ENCODE measurements at places on chromosomes 2 and 18. TPM values are rescaled to one million over a fixed set of nuclear protein-coding genes. Genes with fewer than 3 reads are reported as not detected.

GRCh38 chr2:176123411-176124109 is 1.0 kb downstream of the HOXD9 start:
- DNase-seq, result no peak

DSC2 gene
- polyA plus RNA-seq, result 65.2 TPM

FSHR gene
- polyA plus RNA-seq, result not detected

AQP12A gene
- 5.0 TPM for polyA plus RNA-seq

ARHGAP25 gene
- polyA plus RNA-seq, result 3.5 TPM

CENPA gene
- 4.7 TPM for polyA plus RNA-seq

LIPG gene
- 32.9 TPM for polyA plus RNA-seq

DNA sequence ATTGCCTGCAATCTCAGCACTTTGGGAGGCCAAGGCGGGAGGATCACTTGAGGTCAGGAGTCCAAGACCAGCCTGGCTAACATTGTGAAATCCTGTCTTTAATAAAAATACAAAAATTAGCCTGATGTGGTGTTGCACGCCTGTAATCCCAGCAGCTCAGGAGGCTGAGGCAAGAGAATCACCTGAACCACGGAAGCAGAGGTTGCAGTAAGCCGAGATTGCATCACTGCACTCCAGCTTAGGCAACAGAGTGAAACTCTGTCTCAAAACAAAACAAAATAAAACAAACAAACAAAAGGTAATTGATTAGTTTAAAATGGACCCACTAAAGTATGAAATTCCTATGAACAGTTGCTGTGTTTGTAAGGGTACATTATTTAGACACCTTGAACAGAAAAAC is 39.8 kb downstream of the CDH7 start:
- DNase-seq, result no peak

DNA sequence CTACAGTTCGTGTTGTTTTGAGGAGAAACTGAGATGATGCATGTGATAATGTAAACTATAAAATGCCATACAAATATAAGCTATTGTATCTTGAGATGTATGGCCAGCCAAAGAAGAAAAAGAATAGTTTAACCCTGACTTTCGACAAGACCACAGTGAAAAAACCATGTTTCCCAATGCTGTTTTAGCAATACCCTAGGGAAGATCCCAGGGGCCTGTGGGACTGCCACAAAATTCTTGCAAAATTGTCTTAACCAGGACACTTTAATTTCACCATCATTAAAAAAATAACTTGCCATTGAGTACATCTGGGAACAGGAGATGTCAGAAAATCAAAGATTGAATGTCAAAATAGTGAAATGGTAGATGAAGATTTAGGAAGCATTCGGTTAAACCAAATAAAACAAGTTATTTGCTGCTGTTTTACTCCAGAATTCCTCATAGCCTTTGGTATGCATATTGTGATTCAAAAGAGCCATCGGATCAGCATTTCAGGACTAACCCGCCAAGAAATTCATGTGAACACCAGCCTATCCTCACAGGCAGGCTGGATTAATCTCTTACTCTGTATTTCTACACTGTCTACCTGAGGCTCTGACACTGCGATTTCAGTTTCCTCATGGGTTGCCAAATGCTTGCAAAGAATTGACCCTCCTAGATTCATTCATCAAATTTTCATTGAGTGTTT is 49.0 kb upstream of the SP3 start:
- no peak for DNase-seq

MAP3K20 gene
- 31.7 TPM for polyA plus RNA-seq

DNA sequence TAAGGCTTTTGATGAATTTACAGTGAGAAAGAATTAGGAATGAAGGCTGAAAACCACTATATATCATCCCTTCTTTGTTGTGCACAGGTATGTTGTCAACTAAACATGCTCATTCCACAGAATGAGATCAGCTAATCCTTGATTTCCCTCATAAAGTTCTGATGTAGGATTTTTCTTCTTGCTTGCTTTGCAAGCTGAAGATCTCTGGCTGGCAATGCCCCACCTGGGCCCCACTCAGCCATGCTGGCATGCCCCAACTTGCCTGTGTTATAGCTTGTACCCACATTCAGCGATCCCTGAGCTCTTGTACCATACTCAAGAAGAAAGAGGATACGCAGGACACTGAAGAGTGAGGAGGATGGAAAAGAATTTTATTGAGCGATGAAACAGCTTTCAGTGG is 18.0 kb upstream of the SERPINB11 start:
- no peak for DNase-seq

EHD3 gene
- 3.9 TPM for polyA plus RNA-seq

SCYGR4 gene
- 0.03 TPM for polyA plus RNA-seq

- DNase-seq, result peak; percentile 72
These were observed 268.4 kb downstream of the ATAD2B start for GRCh38 chr2:23658466-23658942.

DNA sequence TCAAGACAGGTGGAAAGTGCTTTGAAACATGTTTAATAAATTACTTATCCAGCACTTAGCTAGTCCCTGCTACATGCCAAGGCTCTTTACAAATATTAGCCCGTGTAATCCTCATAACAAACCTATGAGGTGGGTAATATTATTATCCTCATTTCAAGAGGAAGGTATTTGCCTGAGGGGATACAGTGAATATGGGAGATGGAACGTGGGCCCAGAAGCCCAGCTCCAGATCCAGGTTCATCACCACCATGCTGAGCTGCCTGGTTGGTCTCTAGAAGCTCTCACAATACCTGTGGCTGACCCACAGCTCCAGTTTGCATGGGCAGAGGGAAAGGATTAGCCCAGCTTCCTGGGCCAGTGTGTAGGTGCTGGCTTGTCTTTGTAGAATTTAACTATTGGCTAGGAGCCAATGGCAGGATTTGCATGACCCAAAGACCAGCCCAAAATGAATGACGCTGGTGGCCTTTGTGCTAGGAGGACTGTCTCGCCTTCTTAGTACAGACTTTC is 61.6 kb upstream of the ATP8B1 start:
- DNase-seq, result no peak

DNA sequence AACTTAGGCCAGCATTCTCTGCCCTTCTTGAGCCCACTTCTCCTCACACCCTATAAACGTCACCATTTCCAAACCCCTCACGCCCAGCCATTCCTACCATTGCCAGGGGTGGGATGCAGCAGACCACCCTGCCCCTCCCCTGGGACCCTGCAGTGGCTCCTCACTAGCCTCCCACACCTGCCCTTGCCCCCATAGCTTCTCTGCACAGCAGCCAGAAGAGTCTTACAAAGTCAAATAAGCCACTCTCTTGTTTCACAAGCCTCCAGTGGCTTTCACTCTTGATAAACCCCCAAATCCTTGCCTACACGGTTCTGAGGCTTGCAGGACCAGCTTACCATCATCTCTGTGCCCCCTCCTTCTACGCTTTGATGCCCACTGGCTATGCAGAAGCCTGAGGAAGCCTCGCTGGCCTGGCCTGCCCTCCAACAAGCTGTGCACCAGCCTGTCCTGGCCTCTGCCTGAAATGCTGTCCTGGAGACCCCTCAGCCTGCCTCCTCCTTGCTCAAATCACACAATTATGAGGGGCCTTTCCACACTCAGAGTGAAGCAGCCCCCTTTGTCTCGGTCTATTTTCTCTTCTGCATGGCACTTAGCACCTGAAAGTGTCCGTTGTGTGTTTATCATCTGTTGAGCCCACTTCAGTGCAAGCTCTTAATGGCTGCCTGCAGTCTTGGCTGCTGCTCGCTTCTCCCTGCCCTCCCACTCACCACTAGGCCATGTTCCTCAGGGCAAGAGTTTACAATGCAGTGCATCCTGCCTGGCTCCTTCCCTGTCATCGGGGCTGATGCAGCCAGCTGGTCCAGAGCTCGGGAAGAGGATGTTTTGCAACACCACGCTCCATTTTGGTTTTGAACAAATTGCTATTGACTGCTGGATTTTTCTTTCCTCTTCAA is 82.6 kb upstream of the RGPD5 start:
- no peak for DNase-seq

CCL20 gene
- polyA plus RNA-seq, result 11.4 TPM

DNA sequence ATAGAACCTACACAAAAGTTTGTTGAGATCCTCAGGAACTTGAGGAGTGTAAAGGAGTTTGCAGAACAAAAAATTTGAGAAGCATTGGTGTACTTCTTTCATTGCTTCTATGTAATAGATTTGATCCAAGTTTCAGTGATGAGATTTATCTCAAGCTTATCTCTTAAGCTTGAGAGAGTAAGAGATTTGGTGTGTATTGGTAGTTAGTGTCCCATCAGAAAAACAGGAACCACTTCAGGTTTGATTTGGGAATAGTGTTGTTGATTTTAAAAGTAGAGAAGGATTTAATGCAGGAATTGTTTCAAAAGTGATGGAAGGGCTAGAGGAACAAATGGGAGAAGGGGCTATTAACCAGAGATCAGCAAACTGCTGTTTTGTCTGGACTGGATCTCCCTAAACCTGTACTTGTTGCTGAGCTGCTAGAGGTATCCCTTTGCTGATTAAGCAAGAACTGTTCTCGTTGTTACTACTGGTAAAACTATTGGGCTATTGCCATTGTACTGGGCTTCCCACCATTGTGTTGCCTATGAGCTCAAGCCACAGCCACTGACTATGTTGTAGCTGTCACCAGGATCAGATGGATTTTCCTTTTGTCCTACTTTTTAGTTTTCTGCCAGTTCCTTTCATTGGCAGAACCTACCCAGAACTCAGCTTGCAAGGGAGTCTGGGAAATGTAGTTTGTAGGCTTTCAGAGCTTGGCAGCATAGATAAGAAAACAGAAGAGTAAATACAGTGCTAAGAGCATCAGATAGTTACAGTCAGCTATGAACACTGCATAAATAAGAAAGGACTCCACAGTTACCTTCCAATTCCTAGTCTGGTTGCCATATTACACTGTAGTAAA is 39.3 kb downstream of the RAB10 start:
- no peak for DNase-seq

- no peak for DNase-seq
These were observed 144.6 kb downstream of the CABLES1 start for GRCh38 chr18:23279931-23280330.

CCDC74A gene
- polyA plus RNA-seq, result 3.6 TPM

DNA sequence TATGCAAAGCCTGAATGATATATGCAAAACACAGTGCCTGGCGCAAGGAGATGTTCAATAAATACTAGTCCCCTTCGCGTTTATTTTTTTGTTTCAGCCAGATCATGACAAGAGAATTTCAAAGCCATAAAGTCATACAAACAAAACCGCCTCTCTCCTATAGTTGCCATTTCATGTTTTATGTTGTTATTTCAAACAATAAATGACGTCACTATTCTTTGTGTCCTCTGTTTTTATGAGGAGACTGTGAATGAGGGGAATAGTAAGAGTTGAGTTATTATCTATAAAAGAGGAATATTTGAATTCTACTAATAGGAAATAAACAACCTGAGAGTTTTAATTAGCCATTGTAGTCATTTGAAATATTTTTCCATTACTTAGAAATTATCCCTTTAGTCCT is 464.5 kb downstream of the THSD7B start:
- DNase-seq, result no peak

DNA sequence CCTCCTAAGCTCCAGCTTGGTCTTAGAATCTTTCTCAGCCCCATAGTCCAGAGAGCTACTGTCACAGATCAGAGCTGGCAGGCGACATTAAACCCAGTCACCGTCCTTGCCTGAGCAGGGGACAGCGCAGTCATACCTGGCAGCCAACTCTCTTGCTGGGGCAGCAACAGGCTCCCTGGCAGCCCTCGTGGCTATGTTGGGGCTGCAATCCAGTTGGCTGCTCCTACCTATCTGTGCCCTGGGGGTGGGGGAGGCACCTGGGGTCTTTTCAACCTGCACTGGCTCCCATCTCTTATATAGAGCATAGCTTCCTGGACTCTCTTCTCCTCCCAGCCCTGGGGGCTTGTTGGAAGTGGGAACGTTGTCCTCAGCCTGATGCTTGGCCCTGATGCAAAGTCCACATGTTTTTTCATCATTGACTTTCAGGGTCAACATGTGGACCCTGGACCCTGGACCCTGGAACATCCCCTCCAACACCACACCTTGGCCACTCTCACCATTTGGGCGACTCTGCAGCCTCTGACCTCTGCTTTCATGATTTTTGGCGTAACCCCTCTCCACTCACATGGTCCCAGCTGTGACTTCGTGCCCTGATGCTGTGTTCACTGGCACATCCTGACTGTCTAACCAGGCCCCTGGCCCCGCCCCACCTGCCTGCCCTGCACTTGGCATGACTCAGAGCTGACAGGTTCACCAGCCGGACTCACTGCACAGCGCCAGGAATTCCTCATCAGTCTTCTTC is 45.6 kb downstream of the ATOH8 start:
- DNase-seq, result peak; percentile 58

- no peak for DNase-seq
These were observed 5.2 kb downstream of the CCL20 start for GRCh38 chr2:227818675-227819397.

TGFA gene
- polyA plus RNA-seq, result 8.4 TPM

DNA sequence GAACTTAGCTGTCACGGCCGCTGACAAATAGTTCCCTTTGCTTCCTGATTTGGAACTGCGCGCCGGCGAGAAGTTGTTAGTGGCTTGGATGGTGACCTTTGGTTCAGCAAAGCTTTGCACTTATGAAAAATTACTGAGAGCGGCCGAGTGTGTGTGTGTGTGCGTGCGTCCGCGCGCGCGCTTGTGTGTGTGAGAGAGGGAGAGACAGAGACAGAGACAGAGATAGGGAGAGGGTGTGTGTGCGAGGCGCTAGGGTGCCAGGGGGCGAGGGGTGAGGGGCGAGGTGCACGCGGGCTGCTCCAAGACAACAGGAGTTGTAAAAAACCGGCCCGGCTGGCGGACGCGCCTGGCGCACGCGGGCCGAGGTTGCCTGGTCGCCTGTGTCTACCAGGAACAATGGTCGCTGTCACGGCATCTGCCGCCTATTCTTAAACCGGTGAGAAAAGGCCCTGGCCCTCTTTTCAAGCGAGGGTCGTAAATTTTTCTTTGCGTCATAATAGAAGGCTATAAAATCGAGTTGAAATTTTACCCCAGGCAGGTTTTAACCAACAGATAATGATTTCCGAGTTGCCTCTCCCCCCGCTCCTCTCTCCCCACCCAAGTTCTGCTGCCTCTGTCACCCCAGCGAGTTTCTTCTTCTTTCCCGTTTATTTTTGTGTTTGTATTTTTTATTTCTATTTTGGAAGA is 535 bp downstream of the HOXD3 start:
- DNase-seq, result no peak

- DNase-seq, result no peak
These were observed 76.4 kb downstream of the AGAP1 start for GRCh38 chr2:235570256-235570655.

DNA sequence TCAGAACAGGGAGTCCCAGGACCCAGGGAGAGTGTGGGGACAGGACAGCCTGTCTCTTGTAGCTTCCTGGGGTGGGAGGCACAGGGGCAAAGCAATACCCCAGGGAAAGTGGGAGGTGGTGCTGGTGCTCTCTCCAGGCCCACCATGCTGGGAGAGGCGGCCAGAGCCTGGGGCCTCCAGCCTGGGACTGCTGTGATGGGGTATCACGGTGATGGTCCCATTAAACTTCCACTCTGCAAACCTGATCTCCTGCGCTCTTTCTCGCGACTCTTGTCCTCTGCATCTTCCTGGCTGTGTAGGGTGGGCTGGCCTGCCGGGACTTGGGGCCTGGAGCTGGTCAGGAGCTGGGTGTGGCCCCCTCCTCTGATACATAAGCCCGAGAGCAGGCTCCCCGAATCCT is 8.0 kb upstream of the CAPN10 start:
- no peak for DNase-seq
